GF-D8 (cell line): ENCODE measurements at places on chromosomes 13 and 19.

- DNase-seq = no peak
These were observed 93.4 kb downstream of the FLT1 start for GRCh38 chr13:28401303-28402056.

DNA sequence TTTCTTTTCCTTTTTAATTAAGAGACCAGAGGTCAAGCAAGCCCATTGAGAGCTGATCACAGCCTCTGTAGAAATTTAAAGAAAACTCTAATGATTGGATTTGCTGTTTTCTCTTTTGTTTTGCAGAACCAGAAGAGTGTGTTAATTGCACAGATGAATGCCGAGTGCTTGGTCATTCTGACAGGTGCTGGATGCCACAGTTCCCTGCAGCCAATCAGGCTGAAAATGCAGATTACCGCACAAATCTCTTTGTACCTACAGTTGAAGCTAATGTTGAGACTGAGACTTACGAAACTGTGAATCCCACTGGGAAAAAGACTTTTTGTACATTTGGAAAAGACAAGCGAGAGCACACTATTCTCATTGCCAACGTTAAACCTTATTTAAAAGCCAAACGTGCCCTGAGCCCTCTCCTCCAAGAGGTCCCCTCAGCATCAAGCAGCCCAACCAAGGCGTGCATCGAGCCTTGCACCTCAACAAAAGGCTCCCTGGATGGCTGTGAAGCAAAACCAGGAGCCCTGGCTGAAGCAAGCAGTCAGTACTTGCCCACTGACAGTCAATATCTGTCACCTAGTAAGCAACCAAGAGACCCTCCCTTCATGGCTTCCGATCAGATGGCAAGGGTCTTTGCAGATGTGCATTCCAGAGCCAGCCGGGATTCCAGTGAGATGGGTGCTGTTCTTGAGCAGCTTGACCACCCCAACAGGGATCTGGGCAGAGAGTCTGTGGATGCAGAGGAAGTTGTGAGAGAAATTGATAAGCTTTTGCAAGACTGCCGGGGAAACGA, 93.1 kb downstream of the PCDH17 start:
- no peak for DNase-seq

DNA sequence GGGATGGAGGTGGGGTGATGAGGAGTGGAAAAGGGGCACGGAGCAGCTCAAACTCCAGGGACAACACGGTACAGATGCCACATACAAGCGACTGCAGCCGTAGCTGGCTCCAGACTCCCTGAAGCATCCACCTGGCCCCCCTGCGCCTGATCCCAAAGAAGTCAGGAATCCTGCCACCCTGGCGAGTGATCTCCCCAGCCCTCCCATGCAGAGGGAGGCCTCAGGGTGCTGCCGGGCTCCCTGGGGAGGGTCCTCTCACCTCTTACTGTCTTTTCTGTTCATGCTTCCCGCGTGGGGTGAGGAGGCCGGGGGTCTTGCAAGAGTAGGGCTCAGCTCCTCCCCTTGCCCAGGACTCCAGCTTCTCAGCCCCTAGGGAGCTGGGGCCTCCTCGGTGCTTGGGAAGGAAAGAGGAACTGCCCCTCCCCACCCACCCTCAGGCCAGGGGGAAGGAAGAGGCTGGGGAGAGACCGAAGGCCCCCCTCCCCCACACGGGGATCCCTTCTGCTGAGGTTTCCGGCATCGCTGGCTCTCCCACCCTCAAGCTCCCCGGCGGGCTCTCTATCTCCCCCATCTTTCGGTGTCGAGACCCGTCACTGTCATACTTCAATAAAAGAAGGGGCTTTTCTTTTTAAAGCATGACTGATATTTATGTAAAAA, at the start of gene RASGRP4:
RASGRP4 (minus strand) TSS at position 410 of the 657 bp plus-strand sequence; CDS start at position 282, 128 bp downstream.
- DNase-seq = peak; percentile 73

DNA sequence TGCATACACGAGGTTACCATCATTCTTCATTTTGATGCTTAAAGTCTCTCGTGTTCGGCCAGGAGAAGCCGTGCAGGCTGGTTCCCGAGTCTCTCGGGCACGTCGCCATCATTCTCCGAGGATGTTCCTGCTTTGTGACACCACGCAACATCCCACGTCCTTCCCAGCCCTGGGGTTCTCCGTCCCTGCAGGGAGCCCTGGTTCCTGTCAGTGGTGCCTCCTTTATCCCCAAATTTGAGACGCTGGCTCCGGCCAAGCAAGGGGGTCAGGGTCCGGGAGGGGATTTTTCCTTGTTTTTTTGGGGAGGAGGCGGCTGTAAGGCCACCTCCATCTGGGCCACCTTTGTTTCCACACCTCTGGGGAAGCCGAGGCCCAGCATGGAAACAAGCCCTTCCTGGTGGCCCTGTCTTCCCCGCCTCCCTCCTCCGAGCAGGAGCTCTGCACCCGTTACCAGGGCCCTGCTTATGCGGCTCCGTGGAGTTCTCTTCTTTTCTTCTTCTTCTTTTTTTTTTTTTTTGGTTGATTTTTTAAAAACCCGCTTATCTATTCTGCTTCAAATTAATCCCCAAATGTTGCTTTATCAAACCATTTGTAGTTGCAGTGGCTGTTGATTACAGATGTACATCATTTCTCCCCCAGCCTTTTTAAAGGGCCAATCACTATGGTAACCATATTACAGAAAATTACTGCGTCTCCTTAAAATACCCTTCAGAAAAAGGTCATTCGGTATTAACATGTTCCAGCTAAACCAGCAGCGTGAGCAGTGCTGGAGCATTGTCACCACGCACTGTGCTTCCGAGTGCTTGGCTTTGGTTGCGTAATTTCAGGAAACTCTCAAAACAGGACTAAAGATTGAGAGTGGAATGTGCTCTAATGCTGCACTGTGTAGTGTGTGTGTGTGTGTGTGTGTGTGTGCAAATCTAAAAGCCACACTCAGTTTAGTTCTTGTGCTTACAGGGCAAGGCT, 50.4 kb downstream of the TEX29 start:
- no peak for DNase-seq

- DNase-seq = no peak
These were observed 21.9 kb downstream of the GRIN2D start for GRCh38 chr19:48415395-48415794.

DNA sequence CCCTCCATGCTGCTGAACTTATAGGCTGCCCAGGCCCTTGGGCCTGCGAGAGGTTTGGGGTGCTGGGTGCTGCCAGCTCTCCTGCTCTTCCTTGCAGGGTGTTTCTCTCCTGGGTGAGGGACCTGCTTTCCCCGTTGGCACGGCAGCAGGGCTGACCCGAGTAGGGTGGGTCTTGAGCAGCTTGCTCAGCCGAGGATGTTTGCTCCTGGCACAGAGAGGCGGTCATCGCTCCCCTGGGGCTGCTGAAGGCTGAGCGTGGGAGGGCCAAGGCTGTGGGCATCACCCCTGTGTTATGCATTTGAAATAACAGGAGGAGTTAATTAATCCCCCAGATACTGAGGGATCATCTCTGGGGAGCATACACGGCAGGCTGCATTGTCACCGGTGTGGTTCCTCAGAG, 5.3 kb downstream of the KCTD15 start:
- DNase-seq = no peak

- DNase-seq = no peak
These were observed 331.1 kb upstream of the KLF12 start for GRCh38 chr13:74465271-74465670.

DNA sequence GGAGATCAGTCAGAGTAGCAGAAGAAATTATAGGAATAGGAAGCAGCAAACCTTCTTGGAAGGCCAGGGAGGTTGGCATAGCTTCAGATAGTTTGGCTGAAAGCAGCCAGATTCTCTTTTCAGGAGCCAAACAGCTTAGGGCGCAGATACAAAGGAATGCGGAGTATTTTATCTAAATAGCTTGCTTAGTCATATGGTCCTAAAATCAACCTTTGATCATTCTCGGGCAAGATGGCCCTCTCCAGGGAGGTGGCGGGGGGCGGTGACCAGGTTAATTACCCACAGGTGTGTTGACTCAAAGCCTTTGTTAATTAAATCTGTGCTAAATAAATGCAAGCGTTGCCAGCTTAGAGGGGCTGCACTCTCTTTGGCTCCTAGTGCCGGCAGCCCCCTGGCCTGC, 12.5 kb upstream of the NCR1 start:
- DNase-seq = no peak

GRCh38 chr19:46466536-46467196, 4.7 kb downstream of the PNMA8A start:
- no peak for DNase-seq

- no peak for DNase-seq
These were observed 657.3 kb downstream of the EFNB2 start for GRCh38 chr13:105878119-105878700.

DNA sequence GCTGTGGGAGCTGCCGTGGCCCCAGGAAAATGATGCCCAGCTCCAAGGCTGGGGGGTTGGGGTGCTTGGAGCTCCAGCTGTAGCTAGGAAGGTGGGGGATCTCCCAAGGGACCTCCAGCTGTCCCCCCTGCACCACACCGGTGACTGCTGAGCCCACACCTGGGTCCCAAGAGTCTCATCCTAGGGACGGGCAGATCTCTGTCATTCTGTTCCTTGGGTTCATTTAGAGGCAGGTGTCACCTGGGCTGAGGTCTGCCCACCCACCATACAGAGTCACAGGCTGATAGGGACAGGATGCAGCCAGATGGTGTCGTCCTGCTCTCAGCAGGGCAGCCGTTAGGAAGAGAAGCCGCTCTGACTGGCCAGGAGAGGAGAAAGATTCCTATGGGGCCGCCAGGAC, 5.3 kb downstream of the F2RL3 start:
- DNase-seq = no peak

DNA sequence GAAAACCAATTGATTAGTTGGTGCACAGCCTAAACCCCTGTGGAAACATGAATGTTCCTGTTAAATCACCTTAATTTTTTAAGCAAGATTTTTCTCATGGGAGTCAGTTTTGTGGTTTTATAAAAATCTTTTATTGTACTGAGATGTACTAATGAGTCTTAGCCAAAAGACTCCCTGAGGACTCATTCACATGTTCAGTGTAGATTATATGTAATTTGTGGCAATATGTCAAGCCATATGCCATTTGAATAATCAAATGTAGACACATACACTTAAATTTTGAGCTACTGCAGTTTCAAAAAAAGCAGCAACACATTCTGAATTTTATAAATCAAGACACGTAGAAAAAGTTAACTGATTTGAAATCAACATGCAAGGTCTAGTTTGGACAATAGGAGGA, 395.2 kb downstream of the MYO16 start:
- DNase-seq = no peak

DNA sequence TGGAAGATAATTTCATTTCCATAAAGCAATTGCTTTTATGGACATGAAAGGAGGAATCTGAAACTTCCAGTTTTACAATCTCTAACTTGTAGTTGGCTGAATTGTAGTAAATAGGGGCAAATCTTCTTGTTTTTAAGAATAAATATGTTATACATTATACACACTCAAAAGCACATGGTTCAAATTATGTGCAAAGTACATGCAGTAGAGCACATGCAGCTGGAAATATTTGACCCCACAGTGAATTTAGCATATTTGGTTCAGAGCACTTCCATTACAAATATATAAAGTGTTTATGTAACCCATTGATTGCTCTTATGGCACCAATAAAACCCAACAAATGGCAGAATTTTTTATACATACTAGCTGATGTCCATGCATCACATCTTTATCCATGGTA, 180.5 kb downstream of the IRS2 start:
- DNase-seq = no peak

GRCh38 chr19:33667141-33667650, 45.4 kb downstream of the CHST8 start:
- DNase-seq = no peak

DNA sequence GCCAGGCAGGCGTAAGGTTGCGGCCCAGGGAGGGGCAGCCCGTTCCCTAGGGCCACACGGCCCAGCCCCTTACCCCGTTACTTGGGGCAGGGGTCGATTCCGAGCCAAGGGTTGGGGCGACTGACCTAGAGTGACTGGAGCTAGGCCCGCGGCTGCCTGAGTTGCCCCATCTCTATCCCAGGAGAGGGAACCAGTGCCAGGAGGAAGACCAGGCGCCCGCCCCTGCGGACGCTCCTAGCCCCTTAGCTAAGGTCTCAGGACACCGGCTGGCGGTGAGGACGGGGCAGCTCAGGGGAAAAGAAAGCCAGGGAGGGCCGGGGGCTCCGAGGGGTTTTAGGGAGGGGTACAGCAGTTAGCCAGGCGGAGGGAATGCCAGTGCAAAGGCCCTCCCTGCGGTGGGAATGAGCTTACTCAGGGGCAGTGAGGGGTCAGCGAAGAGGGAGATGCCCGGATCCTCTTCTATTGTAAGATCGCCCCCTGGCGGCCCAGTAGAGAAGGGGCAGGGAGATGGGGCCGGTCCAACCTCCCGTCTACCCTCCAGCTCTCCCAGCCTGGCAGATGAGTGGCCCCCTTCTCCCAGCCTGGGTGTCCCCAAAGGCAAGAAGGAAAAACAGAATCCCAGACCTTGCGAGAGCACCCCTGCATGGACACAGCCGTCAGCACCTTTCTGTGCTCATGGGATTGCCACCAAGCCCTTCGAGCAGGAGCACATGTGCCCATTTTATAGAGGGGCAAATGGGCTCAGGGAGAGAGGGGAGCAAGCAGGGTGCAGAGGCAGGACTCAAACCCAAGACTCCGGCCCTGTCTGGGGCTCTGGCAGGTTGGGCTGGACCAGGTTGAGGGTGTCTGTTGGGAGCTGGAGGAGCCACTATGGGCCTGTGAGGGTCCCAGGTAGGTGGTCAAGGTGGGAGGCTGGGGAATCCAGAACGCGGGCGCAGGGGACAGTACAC, 16.3 kb downstream of the CILP2 start:
- no peak for DNase-seq

GRCh38 chr19:56086671-56087430, 34.2 kb downstream of the ZNF787 start:
- DNase-seq = no peak

DNA sequence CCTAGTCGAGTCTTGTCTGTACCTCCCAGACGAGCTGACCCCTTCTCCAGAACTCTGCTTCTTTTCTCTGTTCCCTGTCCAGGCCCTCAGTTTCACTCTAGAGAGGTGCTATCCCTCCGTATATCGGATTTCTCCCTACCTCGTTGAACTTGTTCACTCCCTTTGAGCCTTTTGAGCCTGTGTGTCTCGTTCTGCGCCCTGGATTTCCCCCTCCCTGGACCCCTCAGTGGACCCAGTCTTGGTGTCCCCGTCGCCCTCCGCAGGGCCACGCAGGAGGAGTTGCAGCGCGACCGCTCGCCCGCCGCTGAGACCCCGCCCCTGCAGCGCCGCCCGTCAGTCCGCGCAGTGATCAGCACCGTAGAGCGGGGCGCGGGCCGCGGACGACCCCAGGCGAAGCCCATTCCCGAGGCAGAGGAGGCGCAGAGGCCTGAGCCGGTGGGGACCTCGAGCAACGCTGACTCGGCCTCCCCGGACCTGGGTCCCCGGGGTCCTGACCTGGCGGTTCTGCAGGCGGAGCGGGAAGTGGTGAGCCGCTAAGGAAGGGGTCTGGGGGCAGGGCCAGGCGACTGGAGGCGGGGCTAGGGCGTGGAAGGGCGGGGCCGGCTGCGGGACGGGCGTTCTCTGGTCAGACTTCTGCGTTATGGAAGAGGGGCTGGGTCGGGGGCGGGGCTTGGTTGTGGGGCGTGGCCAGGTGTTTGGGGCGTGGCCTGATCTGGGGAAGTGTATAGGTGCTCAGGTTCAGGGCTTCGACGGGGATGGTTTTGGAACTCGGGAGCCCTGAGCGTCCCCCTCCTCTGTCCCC, 5.5 kb downstream of the EPS8L1 start:
- DNase-seq = peak; percentile 72
